ENCODE measurements at places on chromosomes 4 and X. TPM values are rescaled to one million over a fixed set of nuclear protein-coding genes. Genes with fewer than 3 reads are reported as not detected.

Gene ZGRF1
- polyA plus RNA-seq = 11.6 TPM

- DNase-seq = no peak
Observed at GRCh38 chr4:183096276-183096965, 2.6 kb upstream of the WWC2 start.

- peak; percentile 1 for DNase-seq
Observed at GRCh38 chrX:147847999-147848398, 63.7 kb upstream of the FMR1 start.

DNA sequence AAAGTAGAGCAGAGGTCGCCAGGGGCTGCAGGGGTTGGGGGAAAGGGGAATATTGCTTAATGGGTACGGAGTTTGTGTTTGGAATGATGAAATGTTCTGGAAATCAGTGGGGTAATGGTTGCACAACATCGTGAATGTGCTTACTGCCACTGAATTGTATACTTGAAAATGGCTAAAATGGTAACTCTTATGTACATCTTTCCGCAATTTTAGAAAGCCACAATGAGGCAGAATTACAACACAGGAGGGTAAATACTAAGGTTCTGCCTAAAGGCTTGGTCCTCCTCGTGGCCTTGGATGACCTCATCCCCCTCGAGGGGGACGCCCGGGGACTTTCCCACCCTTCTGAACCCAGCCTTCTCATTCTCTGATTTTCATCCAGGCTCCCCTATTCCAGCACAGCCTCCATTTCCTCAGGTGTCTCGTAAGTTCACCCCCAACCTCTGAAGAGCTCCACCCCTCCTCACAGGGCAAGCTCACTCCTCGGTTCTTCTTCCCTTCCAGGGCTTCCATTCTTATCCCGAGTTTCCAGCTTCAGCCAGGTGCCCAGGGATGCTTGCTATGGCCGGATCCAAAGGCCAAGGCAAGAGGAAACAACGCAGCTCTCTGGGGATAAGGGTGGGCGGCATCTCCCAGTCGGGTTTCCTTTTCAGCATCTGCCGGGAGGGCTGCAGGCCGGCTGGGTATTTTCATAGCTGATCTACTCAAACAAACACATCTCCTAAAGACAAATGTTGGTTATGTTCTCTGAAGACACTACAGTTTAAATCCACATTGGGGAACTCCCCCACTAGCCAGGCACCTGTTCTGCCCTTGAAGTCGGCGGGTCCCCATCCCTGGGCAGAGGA lies 71.3 kb upstream of the ACSL1 start:
- no peak for DNase-seq

DNA sequence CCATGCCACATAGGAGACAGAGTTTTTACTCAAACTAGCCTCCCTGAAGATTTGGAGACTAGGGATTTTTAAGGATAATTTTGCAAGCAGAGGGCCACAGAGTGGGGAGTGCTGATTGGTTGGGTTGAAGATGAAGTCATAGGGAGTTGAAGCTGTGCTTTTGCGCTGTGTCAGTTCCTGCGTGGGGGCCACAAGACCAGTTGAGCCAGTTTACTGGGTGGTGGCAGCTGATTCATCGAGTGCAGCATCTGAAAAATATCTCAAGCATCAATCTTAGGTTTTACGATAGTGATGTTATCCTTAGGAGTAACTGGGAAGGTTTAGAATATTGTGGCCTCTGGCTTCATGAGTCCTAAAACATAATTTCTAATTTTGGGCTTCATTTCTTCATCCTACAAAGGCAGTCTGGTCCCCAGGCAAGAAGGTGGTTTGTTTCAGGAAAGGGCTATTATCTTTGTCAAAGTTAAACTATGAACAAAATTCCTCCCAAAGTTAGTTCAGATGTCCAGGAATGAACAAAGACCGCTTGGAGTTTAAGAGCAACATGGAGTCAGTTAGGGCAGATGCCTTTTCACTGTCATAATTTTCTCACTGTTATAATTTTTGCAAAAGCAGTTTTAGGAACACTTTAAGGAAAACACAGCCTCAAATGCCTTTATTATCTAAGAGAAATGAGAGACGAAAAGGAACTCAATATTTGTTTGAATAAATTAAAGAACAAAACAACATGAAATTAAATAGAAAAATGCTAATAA lies 960.8 kb upstream of the PRKX start:
- DNase-seq = no peak

- DNase-seq = no peak
Observed at GRCh38 chr4:38468339-38468866, 195.6 kb upstream of the KLF3 start.

GRCh38 chrX:51608766-51609165 lies 9.9 kb downstream of the CENPVL3 start:
- no peak for DNase-seq

DNA sequence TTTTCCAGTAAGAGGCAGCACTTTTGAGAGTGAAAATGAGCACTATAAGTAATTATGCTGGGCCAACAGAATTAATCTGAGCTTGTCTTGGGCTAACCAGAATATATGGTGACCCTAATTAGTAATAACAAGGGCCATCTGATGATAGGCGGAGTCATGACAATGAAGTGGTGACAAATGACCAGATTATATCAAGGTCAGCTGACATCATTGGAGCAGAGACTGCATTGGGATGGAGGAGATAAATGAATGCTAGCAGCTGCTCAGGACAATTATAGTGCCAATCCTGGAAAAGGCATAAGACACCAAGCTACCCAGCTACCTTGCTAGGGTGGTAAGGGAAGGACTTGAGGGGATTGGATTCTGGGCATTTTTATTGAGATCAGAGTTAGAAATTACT lies 1548.7 kb downstream of the RPA4 start:
- DNase-seq = no peak

GRCh38 chr4:106358899-106359298 lies 9.7 kb downstream of the GIMD1 start:
- no peak for DNase-seq

GRCh38 chr4:68148800-68149685 lies 19.4 kb upstream of the TMPRSS11F start:
- no peak for DNase-seq

DNA sequence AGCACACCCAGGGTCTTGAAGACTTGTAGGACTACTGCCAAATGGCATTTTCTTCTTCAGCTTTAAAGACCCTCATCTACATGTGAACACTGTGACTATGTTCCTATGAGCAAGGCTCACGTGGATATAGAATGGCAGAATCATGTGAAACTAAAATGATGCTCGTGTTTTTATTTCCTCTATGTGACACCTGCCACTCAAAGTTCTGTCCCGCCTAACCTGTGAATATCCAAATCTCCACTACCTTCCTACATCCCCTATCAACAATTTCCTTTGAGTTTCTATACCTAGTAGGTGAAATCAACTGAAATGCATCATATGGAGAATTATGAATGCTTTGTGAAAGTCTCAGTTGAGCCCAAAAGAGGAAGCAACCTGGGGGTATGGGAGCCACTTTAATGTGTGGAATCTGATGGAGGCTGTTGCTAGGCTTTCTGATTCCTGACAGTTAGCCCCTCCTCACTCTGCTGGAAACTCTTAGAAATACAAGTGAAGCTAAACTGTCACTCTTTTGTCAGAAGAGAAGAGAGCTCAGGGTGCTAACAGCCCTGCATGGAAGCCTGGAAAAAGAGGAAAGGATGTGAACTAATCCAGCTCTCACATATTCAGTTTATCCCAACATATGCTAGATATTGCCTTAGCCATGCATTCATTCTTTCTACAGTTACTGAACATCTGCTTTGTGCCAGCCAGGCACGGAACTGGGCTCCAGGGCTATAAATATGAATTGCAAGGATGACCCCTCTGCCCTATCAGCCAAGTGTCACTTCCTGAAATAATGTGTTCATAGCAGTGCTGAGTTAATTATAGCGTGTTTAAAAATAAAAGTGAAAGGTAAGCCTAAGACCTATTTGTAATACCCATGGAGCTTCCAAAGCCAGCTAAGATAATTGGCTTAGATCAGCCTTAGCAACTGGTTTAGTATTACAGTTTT lies 11.0 kb downstream of the LHFPL1 start:
- no peak for DNase-seq

DNA sequence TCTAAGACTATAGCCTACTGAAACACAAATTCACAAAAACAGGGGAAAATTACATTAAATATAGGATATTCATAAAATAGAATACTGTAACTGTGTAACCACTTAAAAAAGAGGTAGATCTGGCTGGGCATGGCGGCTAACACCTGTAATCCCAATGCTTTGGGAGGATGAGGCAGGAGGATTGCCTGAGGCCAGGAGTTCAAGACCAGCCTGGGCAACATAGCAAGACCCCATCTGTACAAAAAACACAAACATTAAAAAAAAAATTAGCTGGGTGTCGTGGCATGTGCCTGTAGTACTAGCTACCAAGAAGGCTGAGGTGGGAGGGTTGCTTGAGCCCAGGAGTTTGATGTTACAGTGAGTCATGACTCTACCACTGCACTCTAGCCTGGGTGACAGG lies 33.4 kb downstream of the RPS6KA3 start:
- no peak for DNase-seq

DNA sequence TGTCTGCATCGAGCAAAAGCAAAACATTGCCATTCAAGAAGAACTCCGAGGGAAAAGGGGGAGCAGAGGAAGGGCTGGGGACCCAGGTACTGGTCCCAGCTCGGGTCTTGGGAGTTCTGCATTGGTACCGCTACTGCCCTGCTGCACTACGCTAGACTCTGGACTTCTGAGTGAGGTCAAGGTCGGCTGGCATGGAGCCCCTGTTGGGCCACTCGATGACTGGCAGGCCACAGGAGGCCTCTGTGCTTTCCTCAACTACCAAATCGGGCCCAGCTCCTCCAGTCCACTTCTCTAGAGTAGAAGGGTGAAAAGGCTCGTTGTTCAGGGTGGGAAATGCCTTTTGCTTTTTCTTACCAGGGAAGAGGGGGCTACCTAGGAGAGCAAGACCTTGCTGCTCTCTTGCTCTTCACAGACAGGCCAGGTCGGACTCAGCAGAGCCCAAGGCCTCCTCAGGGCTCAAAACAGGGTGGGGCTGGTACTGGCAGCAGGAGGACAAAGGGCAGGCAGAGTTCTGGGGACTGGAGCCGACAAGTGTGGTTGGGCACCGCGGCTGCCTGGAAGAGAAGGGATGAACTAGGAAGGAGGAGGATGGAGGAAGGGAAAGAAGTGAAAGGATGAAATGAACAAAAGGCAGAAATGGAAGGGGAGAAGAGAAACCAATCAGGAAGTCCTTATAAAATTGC lies 8.9 kb upstream of the IRAK1 start:
- DNase-seq = no peak

GRCh38 chr4:113823291-113823659 lies 61.7 kb upstream of the CAMK2D start:
- no peak for DNase-seq

All from right renal pelvis (tissue), 4 donors.